Dermis microvascular lymphatic vessel endothelial cell (primary cell): ENCODE measurements at places on chromosomes 1 and 21. TPM values are rescaled to one million over a fixed set of nuclear protein-coding genes. Genes with fewer than 3 reads are reported as not detected.
A peak's percentile ranks its signal among the peaks of the same experiment; 100 is the strongest.

Gene KCNA3
- not detected in 2 replicates for total RNA-seq

GRCh38 chr1:85344256-85344694, 67.8 kb upstream of the BCL10 start:
- DNase-seq, result peak; percentile 83

Gene SPRR2G
- total RNA-seq, result not detected in 2 replicates

Gene FHAD1
- under 0.01 and 0.13 TPM in 2 replicates for total RNA-seq

Gene OR2L2
- not detected in 2 replicates for total RNA-seq

Gene DVL1
- 32.6 and 37.2 TPM in 2 replicates for total RNA-seq

Gene SLAMF8
- total RNA-seq, result not detected in 2 replicates

- no peak for DNase-seq
Observed at GRCh38 chr1:152514715-152515433, 592 bp downstream of the CRCT1 start.

DNA sequence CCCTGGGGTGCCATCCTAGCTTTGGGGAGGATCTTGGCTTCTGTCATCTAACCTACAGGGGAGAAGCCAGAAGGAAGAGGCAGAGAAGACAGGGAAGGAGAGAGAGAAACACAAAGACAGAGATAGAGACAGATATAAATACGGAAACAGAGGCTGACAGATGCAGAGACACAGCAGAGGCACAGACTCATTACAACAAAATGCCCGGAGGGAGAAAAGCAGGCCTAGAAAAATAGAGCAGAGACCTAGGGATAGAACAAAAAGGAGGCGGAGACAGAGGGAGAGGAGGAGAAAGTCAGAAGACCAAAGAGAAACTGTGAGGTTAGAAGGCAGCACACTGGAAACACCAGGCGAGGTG, 1.9 kb downstream of the PEAR1 start:
- DNase-seq, result no peak

DNA sequence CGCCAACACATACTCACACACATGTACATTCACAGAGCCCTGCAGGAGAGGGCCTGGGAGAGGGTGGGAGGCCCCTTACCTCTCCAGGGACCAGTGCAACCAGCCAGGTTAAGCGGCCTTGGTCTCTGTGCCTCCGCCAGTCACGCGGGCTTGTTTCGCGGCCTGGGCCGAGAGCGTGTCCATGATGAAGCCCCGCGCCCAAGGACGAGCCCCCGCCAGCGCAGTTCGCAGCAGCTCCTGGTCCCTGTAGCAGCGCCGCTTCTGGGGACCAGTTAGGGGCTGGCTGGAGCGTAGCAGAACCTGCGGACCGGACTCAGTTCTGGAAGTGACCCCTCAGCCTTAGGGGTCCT, 7.3 kb upstream of the FAM167B start:
- no peak for DNase-seq

Gene BSDC1
- total RNA-seq, result 35.0 and 46.5 TPM in 2 replicates

Gene GBP5
- 0.25 and 0.26 TPM in 2 replicates for total RNA-seq

DNA sequence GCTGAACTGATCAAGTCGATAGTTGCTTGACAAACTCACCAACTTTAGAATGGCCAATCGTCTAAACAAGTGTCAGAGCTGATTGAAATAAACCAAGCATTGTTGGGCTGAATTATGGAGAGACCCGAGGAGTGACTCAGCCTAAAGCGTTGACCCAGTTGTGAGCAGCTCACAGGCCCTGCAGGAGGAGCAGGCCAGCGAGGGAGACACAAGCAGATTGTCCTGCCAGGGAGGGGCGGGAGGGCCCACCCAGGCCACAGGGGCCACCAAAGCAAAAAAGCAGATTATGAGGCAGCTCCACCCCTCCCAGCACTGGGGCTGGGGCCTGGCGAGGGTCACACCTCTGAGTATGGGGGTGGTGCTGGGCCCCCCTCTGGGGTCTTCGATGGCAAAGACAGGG, 10.1 kb upstream of the MATN1 start:
- DNase-seq, result no peak

DNA sequence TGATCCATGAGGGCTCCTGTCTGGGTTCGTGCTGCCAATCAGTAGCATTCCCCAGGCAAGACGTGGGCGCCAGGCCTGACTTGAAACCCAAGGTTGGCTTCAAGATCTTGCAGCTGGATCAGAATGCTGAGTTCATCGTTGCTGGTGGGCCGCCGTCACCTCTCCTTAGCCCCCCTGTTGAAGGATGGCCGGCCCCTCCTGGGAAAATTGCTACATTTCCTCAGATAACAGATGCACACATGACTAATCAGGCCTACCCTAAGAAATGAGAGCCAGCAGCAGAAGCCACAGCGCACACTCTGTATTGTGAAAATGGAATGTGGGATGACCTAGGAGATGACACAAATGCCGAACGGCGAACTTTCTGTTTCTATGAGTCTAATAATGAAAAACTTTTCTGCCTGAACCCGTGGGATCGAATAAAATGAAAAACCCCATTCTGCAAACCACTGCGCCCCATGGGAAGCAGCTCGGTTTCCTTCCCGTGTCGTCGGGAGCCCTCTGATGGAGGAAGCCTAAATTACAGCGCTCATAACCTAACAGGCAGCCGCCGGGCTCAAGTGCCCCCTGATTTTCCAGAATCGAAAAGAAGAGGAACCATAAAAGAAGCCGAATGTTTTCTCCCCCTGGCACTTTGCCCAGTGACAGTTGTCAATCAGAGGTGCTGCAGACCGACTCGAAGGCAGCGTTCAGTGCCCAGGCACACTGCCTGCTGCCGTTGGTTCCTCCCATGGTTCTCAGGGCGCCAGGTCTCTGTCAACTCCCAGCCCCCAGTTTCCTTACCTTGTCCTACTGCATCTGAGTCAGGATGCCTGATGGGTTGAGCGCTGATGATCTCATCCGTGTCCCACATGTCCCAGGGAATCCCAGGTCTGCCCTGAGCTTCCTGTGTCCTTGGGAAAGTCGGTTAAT, 38.2 kb upstream of the H6PD start:
- DNase-seq, result peak; percentile 30

Gene SIK1
- total RNA-seq, result 0.26 and 10.2 TPM in 2 replicates

GRCh38 chr1:58620926-58621325, 43.9 kb upstream of the TACSTD2 start:
- no peak for DNase-seq

DNA sequence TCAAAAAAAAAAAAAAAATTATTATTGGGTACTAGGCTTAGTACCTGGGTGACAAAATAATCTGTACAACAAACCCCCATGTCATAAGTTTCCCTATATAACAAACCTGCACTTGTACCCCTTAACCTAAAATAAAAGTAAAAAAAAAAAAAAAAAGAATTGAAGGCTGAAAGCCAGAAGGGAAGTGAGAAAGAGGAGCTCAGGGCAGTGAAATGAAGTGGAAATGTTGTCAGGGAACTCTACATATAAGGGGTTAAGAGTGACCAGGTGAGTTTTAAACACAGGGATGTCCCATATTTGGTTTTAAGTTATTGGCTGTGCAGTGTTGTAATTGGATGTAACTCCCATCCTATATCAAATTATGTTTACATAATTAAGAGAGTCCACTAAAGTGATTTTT, 85.7 kb upstream of the ABCD3 start:
- DNase-seq, result no peak

Gene SYTL1
- under 0.01 and 0.13 TPM in 2 replicates for total RNA-seq

DNA sequence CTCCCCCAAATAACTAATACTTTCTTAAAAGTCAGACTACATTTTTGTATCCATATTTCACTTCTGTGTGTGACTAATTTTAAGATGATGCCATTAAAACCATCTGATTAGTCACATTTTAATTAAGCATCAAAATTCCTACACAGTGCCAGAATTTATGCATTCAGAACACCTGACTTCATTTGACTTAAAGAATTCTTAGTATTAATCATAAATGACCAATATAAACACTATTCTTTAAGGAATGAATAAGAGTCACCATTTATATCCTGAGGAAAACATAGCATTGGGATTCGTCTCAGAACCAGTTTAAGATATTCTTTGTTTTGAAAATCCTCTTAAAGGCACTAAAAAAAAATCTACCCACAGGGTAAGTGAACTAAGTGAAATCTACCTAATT, 37.0 kb downstream of the TM2D1 start:
- DNase-seq, result no peak

Gene ATP6V1G3
- 0.25 TPM in 1 of 2 replicates, not detected in the other for total RNA-seq

DNA sequence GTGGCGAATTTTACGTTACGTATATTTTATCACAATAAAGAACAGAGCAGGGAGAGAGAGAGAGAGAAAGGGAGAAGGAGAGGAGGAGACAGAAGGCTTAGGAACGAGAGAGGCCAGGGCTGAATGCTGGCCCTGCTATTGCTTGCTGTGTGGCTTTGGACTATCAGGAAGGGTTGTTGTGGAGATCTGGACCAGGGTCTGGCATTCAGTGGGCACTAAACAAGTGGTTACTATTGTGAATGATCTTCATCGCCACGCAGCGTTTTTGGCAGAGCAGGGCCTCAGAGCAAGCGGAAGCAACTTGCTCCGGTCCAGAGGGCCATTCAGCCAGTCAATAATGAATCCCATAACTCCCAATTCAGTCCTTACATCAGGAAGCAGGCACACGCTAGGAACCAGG, 26.4 kb downstream of the PIK3C2B start:
- no peak for DNase-seq

DNA sequence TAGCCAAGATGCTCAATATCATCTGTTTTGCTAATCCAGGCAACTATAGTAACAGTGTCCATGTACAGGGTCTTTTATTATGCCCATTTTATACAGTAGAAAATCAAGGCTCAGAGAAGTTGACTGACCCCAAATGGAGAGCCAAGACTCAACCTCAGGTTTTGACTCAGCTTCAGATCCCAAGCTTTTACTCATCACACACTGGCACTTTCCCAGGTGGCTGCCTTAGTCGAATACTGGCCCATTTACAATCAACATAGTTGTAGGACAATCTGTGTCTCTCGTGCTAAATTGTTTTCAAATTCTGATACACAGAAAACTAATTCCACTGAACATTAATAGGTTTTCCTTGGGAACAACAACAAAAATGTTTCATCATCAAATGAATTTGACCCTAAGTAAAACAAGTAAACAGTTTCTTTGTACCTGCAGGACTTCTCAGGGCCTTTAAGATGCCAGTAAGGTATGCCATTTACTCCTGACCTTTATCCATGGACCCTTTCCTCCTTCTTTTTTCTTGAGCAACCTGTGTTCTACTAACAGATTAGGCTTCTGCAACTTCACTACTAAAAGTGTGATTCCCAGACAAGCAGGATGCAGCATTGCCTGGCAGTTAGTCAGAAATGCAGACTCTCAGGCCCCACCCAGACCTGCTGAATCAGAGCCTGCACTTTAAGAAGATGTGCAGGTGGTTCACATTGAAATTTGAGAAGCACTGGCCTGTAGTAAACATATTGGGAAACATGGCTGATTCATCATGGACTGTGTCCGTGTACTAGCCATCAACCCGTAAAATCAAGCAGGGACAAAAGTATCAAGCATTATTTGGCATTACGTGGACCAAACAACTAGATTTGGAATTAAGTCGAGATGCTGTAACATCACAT, 128.8 kb downstream of the RRAGC start:
- no peak for DNase-seq

Gene C1orf53
- 1.8 and 3.5 TPM in 2 replicates for total RNA-seq
